H7 (cell line): ENCODE measurements at places on chromosomes 13 and 19. TPM values are rescaled to one million over a fixed set of nuclear protein-coding genes. Genes with fewer than 3 reads are reported as not detected.

DNA sequence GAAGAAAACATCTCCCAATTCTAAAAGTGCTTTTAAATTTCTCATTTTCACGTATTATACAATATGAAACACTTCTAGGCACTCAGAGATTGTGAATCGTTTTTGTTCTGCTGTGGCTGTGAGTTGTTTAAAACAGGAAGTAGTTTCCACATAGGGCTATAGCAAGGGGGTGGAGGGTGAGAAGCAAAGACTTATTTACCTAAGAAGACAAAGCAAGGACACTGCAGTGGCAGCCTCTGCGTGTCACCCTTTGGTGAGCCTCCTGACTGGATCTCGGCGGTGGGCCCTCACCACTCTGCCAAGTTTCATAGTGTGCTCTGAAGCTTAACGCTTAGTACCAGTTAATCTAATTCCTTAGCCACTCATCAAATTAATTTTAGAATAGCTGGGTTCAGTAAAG, 56.8 kb downstream of the TNFSF13B start:
- no peak for DNase-seq

DNA sequence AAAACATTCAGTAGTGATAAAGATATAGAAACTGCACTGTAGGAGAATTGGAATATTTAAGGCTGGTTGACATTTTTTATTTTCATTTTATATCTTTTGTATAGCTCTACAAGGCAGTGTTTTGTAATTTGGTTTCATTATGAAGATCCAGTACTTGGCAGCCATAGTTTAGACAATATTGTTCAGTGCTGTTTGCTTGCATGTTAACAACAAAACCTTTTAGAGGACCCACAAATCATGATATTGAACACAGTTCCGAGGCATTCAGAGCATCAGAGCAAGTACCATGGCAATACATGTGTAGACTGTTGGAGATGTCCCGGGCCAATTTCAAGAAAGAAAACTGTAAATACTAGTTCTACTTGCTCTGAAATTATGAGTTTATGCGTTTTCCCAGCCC, 25.6 kb upstream of the GARRE1 start:
- DNase-seq = no peak

AMER2 gene
- 0.15 and 0.17 TPM in 2 replicates for total RNA-seq

ATP1A3 gene
- 9.9 and 11.9 TPM in 2 replicates for total RNA-seq

- peak; percentile 8 for DNase-seq
These were observed 14.4 kb upstream of the PLEKHF1 start for GRCh38 chr19:29650772-29651387.

GRCh38 chr13:111326981-111327642, 6.7 kb downstream of the TEX29 start:
- peak; percentile 49 for DNase-seq

DNA sequence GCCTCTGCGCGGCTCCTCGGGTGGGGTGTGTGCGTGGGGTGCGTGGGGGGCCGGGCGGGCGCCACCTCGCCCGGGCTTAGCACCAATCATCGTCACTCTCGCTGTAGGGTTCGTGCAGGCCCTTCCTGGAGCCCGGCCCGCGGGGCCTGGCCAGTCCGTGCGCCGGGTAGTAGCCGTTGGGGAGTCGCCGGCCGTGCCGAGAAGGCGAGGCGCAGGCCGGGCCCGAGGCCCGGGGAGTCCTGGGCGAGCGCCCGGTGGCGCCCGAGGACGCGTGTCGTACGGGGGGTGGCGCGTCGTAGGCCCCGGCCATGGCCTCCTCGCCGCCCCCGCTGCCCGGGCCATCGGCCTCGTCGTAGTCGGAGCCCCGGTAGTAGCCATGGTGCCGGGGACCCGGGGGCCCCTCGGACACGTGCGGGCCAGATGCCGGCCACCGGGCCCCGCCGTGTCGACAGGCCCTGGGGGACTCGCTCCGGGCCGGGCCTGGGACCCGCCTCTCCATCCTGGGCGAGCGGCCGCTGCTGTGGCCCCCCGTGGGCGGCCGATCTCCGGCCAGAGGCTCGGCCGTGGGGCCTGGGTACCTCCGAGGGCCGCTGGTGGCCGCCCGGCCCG, 57.1 kb downstream of the IER2 start:
- peak; percentile 79 for DNase-seq

SHISA7 gene
- total RNA-seq = 0.04 and 0.07 TPM in 2 replicates

- DNase-seq = no peak
These were observed 141.2 kb downstream of the FLT1 start for GRCh38 chr13:28353679-28354078.

CALR3 gene
- 0.52 and 0.97 TPM in 2 replicates for total RNA-seq

- DNase-seq = no peak
These were observed 306.5 kb downstream of the DLEU7 start for GRCh38 chr13:50537029-50537428.
